A549 (cell line): ENCODE measurements at places on chromosomes 16 and 17.

DNA sequence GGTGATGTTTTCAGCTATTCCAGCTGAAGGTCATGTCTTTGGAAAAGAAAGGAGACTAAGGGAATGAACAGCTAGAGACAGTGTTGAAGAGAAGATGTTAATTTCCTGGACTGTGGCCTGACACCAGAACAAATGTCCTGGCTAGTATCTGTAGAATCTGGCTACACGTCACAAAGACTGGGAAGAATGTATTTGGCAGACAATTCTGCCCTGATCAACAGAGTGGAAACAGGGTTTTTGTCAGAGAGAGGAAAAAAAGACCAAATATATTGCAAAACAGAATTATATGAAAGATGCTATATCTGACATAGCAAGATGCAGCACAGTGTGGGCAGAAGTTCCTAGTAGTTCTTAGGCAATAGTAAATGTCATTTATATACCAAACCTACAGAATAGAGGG lies 17.0 kb upstream of the ANKFN1 start:
- DNase-seq, result no peak

GRCh38 chr16:67718668-67719047 lies 458 bp downstream of the GFOD2 start:
- no peak for DNase-seq

GRCh38 chr16:12609937-12610699 lies 193.6 kb downstream of the CPPED1 start:
- no peak for DNase-seq

GRCh38 chr16:8669481-8669880 lies 4.9 kb upstream of the ABAT start:
- DNase-seq, result no peak

DNA sequence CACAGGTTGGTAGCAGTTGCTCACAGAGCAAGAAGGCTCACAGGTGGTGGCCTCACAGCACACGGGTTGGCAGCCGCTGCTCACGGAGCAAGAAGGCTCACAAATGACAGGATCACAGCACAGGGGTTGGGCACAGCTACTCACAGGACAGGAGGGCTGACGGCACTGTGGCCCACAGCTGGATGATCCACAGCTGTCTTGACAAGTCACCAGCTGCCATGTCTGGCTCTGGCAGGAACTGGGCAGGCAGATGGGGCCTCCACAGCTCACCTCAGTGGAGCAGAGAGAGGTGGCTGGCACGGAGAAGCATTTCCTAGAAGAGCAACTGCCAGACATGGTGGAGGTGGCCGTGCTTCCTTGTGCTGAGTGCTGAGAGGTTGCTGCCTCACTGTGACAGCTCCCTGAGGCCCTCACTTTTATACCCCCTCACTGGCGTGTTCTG lies at the start of gene KRTAP16-1:
KRTAP16-1 (minus strand) TSS at position 392 of the 442 bp plus-strand sequence; CDS start at position 336, 56 bp downstream.
- no peak for DNase-seq

GRCh38 chr16:2003231-2003826 lies 6.3 kb downstream of the ZNF598 start:
- DNase-seq, result no peak

DNA sequence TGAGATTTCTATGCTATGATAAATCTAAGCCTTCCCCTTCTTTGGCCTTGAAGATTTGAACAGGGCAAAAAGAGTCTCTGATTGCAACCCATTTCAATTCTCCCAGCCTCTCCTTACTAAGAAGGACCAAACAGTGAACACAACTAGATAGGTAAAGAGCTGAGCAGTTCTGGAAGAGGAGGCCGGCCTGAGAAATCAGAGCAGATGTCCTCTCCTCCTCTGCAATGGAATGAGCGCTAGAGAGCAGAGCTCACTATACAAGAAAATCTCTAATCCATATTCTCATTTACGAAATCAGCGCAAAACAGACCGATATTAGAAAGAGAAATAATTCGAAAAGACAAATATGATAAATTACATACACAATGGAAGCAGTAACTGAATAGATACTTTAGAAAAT lies 124.2 kb downstream of the CDK5R1 start:
- DNase-seq, result no peak

- no peak for DNase-seq
Measured at GRCh38 chr17:47276444-47276843, 22.8 kb downstream of the ITGB3 start.

GRCh38 chr17:64739316-64740058 lies 77.4 kb upstream of the SMURF2 start:
- no peak for DNase-seq

- DNase-seq, result peak; percentile 74
Measured at GRCh38 chr16:4288148-4288921, 15.5 kb upstream of the TFAP4 start.

DNA sequence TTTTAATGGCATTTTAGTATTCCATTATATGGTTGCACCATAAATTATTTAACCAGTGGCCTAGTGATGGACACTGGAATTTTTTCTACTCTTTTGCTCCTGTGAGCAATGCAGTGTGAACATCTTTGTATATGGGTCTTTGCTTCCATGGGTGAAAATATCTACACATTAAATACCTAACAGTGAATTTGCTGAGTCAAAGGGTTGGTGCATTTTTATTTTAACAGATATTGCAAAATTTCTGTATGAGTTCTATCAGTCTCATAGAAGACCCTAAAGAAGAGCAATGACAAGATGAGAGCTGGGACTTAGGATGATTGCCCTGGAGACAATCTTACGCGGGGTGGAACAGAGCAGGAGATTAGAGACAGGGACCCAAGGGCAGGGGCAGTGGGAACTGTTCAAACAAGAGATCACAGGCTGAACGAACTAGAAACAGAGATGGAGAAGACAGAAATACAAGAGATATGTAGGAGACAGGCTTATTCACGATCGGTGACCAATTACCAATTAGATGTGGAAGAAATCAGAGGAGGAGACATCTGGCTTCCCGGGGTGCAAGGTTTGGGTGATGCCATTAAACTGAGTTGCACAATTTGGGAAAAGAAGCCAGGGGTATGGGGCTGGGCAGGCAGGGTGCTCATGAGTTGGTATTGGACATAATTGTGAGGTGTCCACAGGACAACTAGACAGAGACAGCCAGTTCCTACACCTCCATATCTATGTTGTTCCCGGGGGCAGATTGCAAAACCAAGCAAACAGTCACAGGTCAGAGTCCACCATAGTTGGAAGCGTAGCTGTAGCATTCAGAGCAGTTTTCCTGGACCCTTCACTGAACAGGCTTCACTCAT lies 39.9 kb upstream of the LONP2 start:
- no peak for DNase-seq

- DNase-seq, result no peak
Measured at GRCh38 chr16:75287708-75288107, 36.3 kb upstream of the BCAR1 start.

- peak; percentile 48 for DNase-seq
Measured at GRCh38 chr17:3602499-3602898, 6.7 kb downstream of the TRPV1 start.

GRCh38 chr16:56547949-56548567 lies 16.8 kb upstream of the MT4 start:
- DNase-seq, result no peak

- no peak for DNase-seq
Measured at GRCh38 chr16:68786685-68787418, 49.8 kb downstream of the CDH1 start.

GRCh38 chr17:44417553-44417952 lies 28.1 kb upstream of the ITGA2B start:
- DNase-seq, result peak; percentile 47

- no peak for DNase-seq
Measured at GRCh38 chr16:75319513-75320411, 68.3 kb upstream of the BCAR1 start.

- DNase-seq, result peak; percentile 75
Measured at GRCh38 chr17:9002606-9003354, 18.5 kb upstream of the NTN1 start.

GRCh38 chr16:71345031-71345430 lies 13.5 kb upstream of the CALB2 start:
- no peak for DNase-seq
